Activated T-cell treated with anti-CD3 and anti-CD28 coated beads, Interleukin-2, amount 50 U/mL, for 4 hours (primary cell): ENCODE measurements at places on chromosomes 5 and 9.

GRCh38 chr9:29548436-29548835 is 1975.2 kb upstream of the C9orf72 start:
- no peak for DNase-seq

- DNase-seq: no peak
These were observed 9.5 kb upstream of the HAND1 start for GRCh38 chr5:154487541-154487940.

DNA sequence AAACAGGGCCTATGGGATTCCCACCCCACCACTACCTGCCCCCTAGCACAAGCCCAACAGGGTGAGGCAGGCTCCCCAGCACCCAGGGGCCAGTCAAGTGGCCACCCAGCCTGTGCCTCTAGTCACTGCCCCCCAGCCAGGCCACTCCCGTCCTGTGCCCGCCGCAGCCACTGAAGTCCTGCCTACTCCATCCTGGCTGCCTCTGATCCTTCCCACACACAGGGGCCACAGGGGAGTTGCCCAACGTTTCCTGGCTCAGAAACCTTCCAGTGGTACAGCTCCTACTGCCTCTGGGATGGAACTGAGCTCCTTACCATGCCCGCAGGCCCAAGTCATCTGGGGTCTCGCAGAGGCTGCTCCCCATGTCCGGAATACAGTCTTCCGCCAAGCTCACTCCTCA is 70.2 kb upstream of the STXBP1 start:
- DNase-seq: no peak

- DNase-seq: no peak
These were observed 22.3 kb downstream of the SLC1A3 start for GRCh38 chr5:36628695-36629094.

DNA sequence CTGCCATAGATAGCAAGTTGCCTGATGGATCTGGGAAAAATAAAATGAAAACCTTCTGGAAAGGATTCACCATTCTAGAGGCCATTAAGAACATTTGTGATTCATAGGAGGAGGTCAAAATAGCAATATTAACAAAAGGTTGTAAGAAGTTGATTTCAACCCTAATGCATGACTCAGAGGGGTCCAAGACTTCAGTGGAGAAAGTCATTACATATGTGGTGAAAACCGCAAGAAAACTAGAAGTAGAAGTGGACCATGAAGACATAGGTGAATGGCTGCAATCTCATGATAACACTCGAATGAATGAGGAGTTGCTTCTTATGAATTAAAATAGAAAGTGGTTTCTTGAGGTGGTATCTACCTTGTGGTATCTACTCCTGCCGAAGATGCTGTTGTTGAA is 86.6 kb downstream of the GABRA1 start:
- DNase-seq: no peak

DNA sequence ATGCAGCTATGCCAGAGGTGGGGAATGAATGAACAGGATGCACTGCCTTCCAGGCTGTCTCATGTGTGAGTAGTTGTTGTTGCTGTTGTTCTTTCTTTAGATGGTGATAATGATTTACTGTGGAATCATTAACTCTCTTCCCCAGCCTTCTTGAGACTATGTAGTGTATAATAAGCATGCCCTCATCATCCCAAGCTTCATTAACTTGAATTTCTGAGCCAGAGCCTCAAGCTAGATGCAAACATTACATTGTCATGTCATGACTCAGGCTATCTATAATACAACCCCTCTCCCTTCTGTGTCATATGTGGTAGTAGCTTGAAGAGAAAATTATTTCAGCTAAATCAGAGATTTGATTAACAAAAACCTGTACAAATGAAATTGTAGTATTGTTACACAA is 10.0 kb upstream of the ADAMTSL1 start:
- no peak for DNase-seq

DNA sequence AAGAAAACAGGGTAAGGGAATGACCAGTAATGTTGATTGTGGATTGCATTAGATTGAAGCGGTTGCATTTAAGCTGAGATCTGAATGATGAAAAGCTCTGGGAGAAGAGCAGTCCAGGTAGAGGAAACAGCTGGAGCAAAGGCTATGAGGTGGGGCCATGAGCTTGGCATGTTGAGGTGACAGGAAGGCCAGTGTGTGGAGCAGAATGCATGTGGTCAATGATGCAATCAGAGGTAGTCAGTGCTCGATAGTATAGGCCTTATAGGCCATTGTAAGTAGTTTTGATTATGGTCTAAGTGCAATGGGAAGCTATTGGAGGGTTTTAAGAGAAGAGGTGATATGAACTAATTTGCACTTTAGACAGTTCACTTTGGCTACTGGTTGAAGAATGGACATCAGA is 270.4 kb downstream of the ARHGAP26 start:
- no peak for DNase-seq

GRCh38 chr9:75168270-75169178 is 80.2 kb downstream of the OSTF1 start:
- DNase-seq: no peak

DNA sequence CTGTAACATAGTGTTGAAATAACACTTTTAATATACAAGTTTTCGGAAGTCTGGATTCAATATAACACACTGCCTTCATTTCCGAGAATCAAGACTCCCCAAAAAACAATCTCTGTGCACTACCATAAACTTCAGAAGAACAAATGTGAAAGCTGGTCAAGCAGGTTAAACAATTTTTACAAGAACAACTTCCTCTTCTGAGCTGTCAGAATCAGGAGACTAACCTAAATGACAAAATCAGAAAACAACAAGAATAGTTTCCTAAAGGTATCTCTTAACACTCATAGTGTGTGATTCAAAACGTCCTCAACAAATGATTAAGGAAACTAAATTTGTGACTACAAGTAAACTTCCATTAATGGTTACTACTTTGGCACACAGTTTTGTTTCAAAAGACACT is 11.6 kb downstream of the C9orf72 start:
- DNase-seq: no peak

- no peak for DNase-seq
These were observed 285.1 kb upstream of the DAP start for GRCh38 chr5:11046160-11046559.

GRCh38 chr9:69871118-69871834 is 50.7 kb downstream of the CFAP95 start:
- DNase-seq: no peak

- DNase-seq: no peak
These were observed 217.7 kb downstream of the DEPDC1B start for GRCh38 chr5:60482301-60482700.

GRCh38 chr5:121503111-121503840 is 348.4 kb upstream of the FTMT start:
- DNase-seq: no peak

- no peak for DNase-seq
These were observed 13.8 kb downstream of the GPSM1 start for GRCh38 chr9:136341042-136341655.

- no peak for DNase-seq
These were observed 562.7 kb upstream of the DAP start for GRCh38 chr5:11323761-11324160.

DNA sequence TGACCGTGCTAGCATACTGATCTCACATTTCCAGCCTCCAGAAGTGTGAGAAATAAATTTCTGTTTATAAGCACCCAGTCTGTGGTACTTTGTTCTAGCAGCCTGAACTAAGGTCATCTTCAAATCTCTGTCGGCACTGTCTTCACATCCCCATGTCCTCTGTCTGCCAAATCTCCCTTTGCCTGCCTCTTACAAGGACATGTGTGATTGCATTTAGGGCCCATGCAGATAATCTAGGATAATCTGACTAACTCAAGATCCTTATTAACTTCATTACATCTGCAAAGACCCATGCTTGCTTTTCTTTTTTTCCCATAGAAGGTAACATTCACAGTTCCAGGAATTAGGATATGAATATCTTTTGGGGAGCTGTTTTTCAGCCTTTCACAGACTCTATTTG is 132.7 kb downstream of the AOPEP start:
- no peak for DNase-seq

- no peak for DNase-seq
These were observed 224.5 kb upstream of the TUT7 start for GRCh38 chr9:86578722-86579121.

DNA sequence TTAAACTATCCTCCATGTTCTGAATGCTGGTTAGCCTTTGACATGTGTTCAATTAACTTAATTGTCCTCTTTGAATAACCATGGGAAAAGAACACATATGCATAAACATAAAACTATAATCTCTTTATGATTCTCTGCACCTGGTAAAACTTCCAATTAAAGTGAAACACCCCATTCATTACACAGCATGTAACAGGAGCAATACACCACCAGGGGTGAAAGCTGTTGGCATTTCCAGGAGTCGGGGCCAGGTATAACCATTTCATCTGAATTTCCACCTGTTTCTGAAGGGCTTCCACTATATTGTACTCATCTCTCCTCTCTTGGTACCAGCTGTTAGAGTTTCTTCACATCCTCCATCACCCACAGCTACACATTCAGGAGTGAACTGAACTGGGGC is 303.8 kb downstream of the EDIL3 start:
- no peak for DNase-seq

GRCh38 chr5:32852535-32852934 is 141.4 kb downstream of the NPR3 start:
- DNase-seq: no peak

- no peak for DNase-seq
These were observed 403.5 kb downstream of the TAF11L14 start for GRCh38 chr5:18037718-18038117.

DNA sequence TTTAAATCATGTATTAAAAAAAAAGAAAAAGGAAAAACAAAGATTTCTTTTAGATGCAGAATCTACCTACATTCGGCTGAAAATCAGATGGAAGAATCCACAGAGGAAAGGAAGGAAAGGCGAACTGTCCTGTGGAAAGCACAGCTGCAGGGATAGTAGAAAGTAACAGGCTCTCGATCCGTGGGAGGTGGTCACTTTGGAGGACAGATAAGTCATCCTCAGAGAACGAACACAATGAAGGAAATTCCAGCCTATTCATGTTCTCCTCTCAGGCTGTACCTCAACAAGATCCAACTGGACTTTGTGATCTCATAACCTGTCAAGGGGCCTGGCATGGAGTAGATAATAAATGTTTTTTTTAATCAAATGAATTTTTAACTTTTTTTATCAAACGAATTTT is 72.8 kb downstream of the NR6A1 start:
- no peak for DNase-seq

GRCh38 chr9:132908635-132909034 is 29.9 kb downstream of the SPACA9 start:
- no peak for DNase-seq

- DNase-seq: no peak
These were observed 2163.5 kb upstream of the WWC1 start for GRCh38 chr5:166127766-166128570.

DNA sequence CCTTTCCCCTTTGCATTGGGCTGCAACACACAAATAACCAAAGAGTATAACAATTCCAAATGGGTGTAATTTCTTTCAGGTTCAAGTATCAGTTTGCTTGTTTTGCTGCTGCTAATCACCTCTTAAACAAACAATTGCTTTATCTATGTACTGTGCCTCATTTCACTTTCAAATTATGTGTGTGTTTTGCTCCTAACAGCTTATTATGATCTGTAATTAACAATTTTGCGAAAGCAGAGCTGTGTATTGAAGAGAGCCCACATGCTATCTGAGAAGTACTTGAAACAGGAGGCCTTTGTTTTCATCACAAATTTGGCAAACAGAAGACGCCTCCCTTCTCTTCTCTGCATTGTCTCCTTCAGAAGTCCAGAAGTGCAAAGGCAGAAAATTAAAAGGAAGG is 312.0 kb downstream of the TLE1 start:
- DNase-seq: no peak

DNA sequence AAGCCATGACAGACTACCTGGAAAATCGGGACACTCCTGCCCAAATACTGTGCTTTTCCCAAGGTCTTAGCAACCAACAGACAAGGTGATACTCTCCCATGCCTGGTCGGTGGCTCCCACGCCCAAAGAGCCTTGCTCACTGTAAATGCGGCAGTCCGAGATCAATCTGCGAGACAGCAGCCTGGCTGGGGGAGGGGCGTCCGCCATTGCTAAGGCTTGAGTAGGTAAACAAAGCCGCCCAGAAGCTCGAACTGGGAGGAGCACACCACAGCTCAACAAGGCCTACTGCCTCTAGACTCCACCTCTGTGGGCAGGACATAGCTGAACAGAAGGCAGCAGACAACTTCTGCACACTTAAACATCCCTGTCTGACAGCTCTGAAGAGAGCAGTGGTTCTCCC is 272.1 kb upstream of the CCNG1 start:
- DNase-seq: no peak

DNA sequence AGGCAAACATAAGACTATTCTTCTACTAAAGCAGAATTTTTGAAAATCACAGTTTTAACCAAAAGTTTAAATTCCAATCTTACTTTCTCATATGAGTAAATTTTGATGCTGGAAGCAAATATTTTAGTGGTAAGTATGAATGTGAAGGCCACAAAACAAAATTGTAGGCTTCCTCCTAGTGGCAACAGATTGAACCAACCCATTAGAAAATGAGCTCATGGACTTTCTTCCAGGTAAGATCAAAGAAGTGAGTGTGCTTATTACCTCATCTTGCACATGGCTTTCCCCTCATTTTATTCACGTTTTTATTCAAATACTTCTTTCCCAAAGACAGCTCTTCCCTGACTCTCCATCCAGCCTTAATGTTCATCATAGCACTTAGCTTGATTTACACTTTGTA is 16.5 kb upstream of the RLN2 start:
- DNase-seq: no peak

DNA sequence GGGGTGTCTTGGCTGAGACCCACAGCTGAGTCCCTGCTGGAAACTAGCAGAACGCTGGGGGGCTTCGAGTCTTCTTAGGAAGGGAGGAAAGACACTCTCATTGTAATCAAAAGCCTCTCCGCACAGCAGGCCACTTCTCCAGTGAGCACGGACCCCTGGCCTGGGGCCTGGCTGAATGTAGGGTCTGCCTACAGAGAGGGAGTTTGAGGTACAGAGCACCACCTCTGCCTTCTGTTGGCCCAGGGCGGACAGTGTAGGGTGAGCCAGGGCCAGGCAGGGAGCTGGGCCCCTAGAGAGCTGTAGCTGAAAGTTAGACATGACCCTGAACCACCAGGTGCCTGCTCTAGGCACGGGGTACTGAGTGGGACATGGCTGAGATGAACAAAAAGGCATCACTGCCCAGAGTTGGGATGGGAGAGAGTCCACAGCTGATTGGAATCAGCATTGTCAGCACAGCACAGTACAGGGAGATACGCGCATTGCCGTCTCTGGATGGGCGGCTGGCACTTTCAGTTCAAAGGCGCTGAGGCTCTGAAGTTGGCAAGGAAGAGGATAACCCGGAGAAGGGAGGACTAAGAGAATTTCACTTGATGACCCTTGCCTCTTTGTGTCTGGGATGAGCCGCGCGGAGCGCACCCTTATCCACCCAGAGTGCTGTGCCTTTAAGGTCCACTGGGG is 363 bp upstream of the SLC25A48 start:
- no peak for DNase-seq

GRCh38 chr5:43245724-43246385 is 53.8 kb downstream of the NIM1K start:
- DNase-seq: no peak
